ENCODE measurements at places on chromosomes 2 and 18. TPM values are rescaled to one million over a fixed set of nuclear protein-coding genes. Genes with fewer than 3 reads are reported as not detected.
A peak's percentile ranks its signal among the peaks of the same experiment; 100 is the strongest.

- DNase-seq, result peak; percentile 89
These were observed 548 bp downstream of the KANSL3 start for GRCh38 chr2:96637385-96638143.

DNA sequence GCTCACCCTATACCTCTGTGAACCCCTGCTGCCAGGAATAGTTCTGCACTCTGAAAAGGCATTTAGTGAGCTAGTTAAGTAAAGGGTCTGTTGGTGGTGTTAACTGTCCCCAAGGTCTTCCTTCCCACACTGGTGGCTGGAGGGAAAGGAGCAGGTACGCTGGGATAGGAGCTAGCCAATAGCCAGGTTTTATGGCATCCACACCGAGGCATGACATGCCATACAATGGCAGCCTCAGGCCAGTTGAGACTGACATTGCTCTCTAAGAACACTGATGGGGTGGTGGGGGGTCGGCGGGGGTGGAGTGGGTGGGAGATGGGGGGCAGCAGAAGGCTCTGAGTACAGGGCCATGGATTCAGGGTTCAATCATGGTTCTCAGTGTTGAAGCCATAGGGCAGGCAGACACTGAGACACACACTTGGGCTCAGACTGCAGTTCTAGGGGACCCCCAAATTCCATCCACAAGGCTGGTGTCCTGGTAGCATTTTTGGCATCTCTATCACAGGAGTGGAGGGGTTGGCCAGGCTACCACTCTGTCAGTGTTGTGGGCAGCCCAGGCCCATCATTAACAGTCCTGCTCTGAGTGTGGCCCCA, 136.0 kb downstream of the CTIF start:
- DNase-seq, result no peak

DNA sequence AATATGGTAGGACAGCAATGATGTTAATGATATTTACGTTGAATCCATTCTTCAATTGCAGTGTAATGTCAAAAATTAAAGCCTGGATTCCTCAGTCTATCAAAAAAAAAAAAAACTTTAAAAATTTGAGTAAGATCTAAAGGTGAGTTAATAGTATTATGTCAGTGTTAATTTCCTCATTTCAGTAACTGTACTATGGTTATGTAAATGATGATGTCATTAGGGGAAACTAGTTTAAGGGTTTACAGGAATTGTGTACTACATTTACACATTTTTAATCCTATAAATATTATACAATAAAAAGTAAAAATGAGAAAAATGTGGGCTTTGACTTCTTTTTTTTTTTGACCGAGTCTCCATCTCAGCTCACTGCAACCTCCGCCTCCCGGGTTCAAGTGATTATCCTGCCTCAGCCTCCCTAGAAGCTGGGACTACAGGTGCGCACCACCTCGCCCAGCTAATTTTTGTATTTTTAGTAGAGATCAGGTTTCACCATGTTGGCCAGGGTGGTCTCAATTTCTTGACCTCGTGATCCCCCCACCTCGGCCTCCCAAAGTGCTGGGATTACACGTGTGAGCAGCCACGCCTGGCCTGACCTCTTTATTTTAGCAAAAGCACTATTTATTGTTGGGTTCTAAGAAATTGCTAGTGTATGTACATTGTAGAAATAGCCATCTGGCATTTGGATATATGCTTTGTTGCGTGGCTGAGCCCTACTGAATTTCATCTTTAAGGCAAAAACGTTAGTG, 106.5 kb downstream of the XIRP2 start:
- no peak for DNase-seq

DNA sequence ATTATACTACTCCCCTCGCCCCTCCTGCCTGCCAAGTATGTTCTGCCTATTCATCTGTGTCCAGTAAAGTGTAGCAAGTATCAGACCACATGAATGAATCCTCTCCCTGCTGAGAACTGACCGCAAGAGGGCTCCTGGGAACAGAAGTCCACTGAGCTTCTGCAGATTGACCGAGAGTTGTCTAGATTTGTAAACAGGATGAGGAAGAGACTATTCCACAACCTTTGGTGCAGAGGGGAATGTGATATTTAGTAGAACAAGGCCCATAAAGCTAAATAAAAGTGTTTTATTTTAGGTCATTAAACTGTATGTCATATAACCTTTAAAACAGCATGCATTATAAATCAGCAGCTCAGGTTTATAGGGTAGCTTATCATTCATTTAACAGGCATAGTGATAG, 377.0 kb downstream of the DCC start:
- no peak for DNase-seq

DNA sequence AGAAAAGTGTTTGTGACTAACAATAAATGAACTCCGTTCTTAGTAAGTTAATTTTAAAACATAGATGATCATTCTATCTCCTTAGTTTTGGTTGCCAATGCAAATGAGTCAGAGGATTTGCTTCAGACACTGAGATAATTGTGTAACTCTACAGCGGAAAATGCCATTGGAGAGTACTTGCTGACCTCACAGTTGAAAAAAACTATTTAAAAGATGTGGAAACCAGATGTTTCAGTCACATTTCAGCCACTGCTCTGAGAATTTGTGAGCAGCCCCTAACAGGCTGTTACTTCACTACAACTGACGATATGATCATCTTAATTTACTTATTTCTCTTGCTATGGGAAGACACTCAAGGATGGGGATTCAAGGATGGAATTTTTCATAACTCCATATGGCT, at the start of gene TNFAIP6:
TNFAIP6 (plus strand) TSS at position 234 of the 400 bp plus-strand sequence; CDS start at position 309, 75 bp downstream.
- no peak for DNase-seq

DNA sequence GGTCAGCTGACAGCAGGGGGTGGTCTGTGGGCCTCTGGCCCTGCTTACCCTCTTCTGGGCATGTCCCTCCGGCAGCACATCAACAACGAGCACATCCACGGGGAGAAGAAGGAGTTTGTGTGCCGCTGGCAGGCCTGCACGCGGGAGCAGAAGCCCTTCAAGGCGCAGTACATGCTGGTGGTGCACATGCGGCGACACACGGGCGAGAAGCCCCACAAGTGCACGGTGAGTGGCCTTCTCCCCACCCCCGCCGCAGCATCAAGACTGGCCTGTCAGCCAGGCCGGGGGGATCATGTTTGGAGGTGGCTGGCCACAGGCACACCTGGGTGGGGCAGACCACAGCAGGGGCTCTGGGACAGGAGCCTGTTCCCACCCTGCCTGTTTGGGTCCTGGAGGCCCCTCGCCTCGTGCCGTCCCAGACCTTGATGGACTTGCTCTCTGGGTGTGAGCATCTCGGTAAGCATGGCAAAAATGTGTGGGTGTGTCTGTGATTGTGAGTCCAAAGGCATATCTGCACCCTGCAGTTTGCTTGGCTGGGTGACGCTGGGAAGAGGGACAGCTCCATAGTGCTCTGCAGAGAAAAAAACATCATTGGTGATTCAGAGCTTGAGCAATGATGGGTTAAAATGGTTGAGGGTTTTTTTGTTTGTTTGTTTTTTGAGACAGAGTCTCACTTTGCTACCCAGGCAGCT, 242.8 kb downstream of the GLI2 start:
- no peak for DNase-seq

- no peak for DNase-seq
These were observed 117.4 kb downstream of the SPTBN1 start for GRCh38 chr2:54573537-54573919.

GRCh38 chr18:32974421-32975162, 201.8 kb upstream of the KLHL14 start:
- DNase-seq, result no peak

DNA sequence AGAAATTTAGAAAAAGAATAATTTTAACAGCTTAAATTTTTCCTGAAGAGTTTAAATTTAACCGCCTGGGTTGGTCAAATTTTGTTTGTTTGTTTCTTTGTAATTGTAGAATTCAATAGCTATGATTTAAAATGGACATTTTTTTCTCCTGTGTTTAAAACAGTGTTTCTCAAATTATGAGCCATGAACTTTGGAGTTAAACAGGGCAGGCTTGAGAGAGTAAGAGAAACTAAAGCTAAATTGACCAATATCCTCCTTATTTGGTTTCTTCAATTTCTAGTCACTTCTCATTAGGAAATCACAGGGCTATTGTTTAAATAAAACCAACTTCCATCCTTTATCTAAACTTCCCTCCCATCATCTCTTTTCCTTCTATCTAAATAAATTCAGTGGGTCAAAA, 21.9 kb downstream of the FN1 start:
- no peak for DNase-seq

- no peak for DNase-seq
These were observed 129.5 kb upstream of the ID2 start for GRCh38 chr2:8552293-8552801.

GRCh38 chr2:85111819-85112281, 21.3 kb upstream of the TCF7L1 start:
- DNase-seq, result no peak

GRCh38 chr2:187577310-187577709, 23.1 kb upstream of the TFPI start:
- peak; percentile 22 for DNase-seq

GRCh38 chr2:86596118-86596517, 27.5 kb downstream of the RNF103 start:
- DNase-seq, result no peak

DNA sequence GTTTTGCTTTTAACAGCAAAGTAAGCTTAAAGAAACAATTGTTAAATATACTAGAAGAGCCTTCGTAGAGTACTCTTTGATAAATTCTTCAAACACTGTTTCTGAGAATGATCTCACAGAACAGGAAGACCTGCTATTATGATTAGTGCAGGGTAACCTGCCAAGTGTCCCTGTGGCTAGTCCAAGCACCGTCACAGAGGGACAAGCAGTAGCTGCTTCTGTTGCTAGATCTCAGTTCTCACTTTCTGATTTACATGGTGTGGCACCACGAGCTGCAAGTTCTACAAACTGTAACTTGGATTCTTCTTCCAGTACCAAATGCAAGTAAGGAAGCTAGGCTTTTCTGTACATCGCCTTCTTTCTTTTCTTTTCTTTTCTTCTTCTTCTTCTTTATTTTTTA, 121.5 kb downstream of the PIEZO2 start:
- no peak for DNase-seq

DNA sequence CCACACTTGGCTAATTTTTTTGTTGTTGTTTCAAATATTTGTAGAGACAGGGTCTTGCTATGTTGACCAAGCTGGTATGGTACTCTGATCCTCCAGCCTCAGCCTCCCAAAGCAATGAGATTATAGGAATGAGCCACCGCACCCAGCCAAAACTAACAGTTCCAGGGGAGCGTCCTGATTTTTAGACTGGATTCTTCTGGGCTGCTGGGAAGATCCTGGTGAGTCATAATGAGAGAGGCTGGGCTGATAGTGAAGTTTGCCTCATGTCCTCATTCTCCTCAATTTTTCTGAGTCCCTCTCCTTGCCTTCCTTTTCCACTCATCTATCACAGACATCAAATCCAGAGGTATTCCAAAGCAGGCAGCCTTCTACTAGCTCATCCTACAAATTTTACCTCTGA, 81.3 kb downstream of the VSNL1 start:
- DNase-seq, result no peak

DNA sequence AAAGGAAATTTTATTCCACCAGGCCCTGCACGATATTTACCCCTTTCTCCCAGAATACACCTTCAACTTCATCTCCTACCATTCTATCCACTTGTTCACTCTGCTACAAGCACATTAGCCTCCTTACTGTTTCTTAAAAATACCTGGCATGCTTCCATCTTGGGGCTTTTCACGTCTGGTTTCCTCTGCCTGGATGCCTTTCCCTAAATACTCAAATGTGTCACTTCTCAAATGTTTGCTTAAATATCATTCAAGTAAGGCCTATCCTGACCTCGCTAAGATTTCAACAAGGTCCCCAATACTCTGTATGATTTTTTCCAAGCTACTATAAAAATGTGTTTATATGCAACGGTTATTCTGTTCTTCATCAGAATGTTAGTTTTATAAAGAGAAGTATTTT, 433.0 kb upstream of the CHAC2 start:
- no peak for DNase-seq

DNA sequence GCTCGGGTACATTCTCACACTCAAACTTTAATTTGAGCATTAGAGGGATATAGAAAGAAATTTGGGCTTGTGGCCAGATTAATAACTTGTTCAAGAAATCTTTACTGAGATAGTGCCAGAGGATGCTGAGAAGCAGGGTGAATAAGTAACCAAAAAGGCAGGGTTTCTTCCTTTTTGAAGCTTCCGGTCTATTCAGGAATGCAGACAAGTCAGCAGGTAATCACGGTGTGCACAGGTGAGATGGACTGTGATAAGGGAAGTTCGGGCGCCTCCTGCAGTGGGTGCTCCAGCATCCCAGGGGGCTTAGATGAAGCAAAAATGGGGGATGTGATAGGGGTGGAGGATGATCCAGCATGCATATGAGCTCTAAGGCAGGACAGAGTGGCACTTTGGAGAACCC, 44.9 kb upstream of the CYP1B1 start:
- peak; percentile 31 for DNase-seq

DNA sequence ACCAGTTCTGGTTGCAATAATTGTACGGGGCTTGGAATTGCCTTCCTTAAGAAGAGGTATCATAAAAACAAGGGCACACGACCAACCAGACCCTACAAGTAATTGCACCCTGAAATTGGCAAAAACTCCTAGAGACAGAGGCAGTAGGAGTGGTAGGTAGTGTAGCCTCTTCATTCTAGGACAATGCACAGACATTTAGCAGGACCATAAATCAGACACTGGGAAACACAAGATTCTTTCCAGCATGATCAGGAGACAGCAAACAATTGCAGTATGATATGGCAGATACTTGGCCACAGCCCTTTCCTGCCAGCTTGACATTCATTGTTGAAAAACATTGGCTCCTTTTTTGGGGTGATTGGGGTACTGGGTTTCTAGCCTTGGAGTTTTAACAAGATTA, 186.6 kb upstream of the PIK3C3 start:
- DNase-seq, result no peak

GRCh38 chr2:120875431-120875830, 139.8 kb downstream of the GLI2 start:
- no peak for DNase-seq

GRCh38 chr2:1773883-1774282, 29.6 kb upstream of the PXDN start:
- no peak for DNase-seq

DNA sequence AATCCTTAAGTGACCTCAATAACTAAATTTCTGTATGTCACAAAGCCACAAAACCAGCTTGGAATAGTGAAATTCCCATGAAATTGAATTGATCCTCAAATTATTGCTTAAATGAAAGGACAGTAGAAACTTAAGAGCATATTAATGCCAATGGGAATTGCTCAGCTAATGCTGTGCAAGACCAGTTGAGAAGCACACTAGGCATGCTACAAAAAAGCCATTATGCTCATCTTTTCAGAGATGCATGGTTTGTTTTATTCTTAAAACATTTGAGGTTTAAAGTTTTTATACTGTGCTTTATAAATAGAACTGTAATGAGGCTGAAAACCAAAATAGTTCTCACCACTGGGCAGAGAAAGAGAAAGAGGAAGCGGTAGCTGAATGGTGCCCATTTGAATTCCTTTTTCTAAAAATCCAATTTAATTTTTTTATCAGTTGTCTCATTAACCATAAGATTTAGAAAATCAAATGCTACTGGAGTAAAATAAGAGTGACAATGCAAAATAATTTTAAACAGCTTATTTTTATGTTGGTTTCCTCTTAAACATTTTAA, 98.6 kb downstream of the LNPK start:
- no peak for DNase-seq

Gene IL1RL1
- total RNA-seq, result not detected

Gene MAP3K19
- not detected for total RNA-seq

Gene SERPINB11
- not detected for total RNA-seq

Gene GPAT2
- not detected for total RNA-seq

Gene CNRIP1
- not detected for total RNA-seq

Gene EHBP1
- 82.9 TPM for total RNA-seq

Gene MC4R
- not detected for total RNA-seq

Gene COL4A3
- 17.6 TPM for total RNA-seq

Gene RAX
- not detected for total RNA-seq

Gene C2orf78
- total RNA-seq, result not detected
